ENCODE measurements at places on chromosomes 11 and 22.

DNA sequence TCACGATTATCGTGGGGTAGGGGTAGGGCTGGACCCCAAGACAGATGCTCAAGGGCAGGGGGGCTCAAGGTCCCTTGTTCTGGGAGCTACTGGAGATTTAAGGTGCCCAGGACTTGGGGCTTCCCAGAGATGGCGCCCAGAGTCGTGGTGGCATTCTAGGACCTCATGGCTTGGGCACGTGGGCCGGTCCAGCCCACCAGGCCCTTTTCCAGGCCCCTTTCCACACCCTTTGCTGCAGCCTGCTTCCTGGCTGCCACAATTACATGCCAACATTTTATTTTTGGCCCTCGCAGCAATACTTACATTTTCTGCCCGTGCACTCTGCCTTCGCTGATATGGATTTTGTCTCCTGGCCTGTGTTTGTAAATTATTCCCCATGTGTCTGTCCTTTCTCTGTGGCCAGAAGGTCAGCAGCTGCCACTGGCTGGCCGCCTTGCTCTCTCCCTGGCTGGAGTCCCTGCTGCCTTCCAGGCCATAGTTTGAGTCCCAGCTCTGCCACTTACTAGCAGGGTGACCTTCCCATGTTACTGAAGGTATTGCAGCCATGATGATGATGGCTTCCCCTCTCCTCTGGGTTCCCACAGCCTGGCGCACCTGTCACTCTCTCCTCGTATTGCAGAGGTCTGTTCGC lies 11.2 kb downstream of the MB start:
- no peak for DNase-seq

GRCh38 chr11:134452026-134452837 lies 40.2 kb upstream of the B3GAT1 start:
- no peak for DNase-seq

DNA sequence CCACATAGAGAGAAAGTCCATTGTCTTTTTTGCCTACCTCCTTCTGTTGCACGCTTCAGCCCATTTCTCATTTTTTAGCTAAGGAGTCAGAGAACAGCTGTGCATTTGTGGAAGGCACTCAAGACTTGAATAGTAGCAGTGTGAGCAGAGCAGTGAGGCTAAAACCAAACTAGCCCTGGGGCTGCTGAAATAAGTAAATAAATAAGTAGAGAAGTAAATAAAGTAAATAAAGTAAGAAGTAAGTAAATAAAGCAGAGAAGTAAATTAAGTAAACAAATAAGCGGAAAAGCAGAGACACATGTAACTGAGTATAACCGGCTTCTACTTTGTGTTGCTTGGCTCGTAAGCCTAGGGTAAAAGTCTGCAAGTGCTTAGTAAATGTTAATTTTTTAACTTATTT lies 2.4 kb upstream of the OR52L1 start:
- no peak for DNase-seq

- no peak for DNase-seq
These were observed 3.4 kb downstream of the RNF141 start for GRCh38 chr11:10537600-10537999.

DNA sequence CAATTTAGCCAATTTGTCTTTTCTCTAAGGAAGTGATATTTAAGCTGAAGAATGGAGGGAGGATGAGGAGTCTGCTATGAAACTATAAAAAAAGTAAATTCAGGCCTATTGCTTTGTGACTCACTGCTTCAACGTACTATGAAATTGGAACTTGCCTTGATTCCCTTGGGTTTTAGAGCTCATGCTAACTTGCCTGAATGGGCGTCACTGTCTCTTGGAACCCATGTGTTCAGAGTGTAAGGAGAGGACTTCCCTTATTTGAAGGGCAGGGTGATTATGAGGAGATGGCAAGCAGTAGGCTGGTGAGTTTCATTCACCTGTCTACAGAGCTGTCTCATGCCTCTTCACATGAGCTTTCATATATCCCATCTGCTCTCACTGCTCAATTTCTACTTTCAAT lies 28.7 kb upstream of the WT1 start:
- no peak for DNase-seq

DNA sequence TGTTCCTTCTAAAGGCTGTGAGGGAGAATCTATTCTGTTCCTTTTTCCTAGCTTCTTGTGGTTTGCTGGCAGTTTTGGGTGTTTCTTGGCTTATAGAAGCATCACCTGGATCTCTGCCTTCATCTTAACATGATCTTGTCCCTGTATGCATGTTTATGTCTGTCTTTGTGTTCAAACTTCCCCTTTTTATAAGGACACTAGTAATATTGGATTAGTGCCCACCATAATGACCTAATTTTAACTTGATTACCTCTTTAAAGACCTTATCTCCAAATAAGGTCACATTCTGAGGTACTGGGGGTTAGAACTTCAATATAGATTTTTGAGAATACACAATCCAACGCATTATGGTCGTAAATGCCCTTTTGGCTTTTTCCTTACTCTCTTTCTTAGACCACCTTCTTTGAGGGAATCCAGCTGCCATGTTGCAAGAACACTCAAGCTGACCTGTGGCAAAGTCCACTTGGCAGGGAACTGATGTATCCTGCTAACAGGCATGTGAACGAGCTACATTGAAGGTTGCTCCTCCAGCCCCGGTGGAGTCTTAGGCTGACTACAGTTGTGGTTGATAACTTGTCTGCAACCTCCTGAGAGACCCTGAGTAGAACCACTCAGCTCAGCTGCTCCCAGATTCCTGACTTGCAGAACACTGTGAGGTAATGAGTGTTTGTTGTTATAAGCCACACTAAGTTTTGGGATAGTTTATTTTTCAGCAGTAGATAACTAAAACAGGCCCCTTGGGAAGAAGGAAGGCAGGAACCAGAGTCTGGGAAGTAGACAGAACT lies 127.1 kb upstream of the OR9Q1 start:
- DNase-seq = no peak

DNA sequence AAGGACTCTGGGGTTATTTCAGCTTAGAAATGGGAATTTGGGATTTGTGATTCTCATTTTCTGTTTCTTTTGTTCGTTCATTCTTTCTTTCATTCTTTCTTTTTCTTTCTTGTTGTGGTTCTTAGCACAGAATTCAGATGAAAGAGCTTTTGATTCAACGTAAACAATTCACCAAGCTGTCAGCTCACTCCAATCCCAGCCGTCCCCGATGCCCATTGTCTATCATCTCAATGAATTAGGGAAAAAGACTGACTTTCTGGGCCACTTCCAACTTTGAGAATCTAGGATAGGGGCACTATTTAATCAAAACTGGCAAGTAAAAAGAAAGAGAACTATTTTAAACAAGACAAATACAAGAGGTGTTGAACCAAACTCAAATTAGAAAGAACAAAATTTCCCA lies 25.1 kb upstream of the TMA7B start:
- DNase-seq = no peak

- no peak for DNase-seq
These were observed 13.1 kb upstream of the RPL3 start for GRCh38 chr22:39332441-39333064.

GRCh38 chr11:114368918-114369680 lies 31.2 kb downstream of the C11orf71 start:
- no peak for DNase-seq

- no peak for DNase-seq
These were observed 18.8 kb downstream of the RTN4RL2 start for GRCh38 chr11:57479021-57479663.

DNA sequence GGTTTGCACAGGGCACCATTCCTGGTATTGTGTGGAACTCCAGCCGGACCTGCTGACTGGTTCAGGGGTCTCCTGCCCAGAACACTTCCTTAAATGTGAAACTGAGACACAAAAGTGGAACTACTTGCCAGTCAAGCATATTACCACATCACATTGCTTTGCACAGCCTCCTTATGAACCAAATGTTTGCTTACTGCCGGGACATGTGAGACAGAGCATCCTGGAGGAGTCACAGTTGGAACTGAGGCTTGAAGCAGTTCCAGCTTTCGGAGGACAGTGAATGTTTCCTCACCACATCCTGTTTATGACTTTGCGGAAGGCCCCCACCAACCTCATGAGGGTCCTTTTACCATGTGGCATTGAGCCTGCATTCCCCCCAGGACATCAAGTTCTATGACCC lies 105.8 kb upstream of the ARHGAP42 start:
- no peak for DNase-seq

DNA sequence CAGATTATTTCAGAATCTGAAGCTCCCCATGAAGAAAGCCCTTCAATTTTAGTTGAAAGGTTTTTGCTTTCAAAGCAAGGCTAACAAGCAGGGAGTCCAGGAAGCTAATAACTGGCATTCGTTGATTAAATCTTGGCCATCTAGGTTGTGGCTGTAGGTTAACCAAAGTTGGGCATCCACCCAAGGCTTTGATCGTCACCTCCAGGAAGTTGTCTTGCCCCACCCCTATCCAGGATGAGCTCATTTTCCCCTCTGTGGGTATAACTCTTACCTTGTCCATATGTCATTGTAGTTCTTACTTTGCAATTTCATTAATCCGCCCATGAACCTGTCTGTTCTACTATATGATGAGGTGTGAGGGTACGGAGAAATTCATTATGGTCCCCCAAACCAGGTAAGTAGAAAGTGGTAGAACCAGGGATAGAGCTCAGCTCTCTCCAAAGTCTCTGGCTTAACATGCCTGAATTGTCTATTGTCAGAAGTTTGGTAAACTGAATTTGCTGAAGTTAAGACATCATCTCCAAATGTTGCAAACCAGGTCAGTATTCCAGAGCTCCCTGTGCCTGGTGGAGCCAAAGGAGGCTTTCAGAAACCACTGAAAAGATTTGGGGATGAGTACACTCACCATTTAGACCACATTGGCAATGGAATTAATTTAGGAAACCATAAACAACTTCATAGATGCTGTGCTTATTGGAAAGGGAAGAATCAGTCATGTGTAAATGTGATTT lies 97.1 kb downstream of the CD44 start:
- DNase-seq = peak; percentile 48

GRCh38 chr11:73216465-73216864 lies 1.6 kb upstream of the P2RY2 start:
- DNase-seq = no peak

DNA sequence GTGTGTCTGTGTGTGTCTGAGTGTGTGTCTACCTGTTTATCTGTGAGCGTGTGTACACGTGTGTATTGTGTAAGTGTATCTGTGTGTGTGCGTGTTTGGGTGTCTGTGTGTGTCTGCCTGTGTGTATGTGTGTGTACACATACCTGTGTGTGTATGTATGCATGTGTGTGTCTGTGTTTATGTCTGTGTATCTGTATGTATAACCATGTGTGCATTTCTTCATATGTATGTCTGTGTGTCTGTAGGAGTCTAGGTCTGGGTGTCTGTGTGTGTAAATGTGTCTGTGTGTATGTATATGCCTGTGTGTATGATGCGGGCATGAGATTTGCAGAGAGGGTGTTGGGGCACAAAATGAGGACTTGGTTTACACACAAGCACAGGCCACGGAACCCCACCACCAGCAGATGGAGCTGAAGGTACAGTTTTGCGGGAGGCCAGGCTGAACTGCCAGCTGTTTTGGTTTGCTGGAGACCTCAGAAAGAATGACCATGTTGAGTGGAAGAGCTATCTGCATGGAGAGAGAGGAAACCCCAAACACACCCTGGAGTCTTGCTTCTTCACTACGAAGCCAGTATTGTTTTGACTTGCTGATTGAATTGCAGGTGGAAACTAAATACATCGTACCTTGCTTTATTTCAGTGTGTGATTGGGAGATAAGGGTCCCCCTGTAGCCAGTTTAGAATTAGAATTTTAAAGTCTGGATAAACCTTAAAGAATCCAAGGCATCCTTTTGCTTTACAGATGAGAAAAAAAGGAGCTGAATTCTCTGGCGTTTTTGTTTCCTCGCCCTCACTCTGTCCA lies 497.2 kb downstream of the NTM start:
- no peak for DNase-seq

DNA sequence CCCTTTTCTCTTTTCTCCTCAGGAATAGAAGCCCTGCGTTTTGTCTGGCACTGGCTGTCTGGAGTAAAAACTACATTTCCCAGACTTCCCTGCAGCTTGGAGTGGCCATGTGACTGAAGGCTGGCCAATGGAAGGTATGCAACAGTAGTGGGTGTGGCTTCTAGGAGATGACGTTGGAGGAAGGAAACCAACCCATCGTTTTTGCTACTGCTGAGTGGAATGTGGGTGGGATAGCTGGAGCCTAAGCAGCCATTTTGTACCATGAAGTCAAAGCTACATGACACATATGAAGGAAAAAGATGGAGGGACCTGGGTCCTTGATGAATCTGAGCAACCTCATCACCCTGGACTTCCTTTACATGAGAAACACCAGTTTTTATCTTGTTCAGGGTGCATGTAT lies 19.6 kb downstream of the FGF3 start:
- DNase-seq = no peak

- DNase-seq = no peak
These were observed 403.7 kb upstream of the SYN3 start for GRCh38 chr22:33461698-33462434.

DNA sequence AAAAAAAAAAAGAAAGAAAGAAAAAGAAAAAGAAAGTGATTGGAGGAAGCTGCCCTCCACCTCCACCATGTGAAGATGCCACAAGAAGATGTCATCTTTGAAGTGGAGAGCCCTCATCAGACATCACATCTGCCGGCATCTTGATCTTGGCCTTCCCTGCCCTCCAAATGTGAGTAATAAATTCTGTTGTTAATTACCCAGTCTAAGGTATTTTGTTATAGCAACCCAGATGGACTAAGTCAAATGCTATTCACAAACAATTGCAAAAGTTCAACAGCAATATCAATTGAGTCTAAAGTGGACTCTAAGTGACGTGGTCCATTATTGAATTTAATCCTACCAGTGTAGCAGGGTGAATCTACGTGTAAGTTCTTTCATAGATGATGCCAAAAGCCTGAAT lies 55.9 kb upstream of the NUP160 start:
- no peak for DNase-seq

DNA sequence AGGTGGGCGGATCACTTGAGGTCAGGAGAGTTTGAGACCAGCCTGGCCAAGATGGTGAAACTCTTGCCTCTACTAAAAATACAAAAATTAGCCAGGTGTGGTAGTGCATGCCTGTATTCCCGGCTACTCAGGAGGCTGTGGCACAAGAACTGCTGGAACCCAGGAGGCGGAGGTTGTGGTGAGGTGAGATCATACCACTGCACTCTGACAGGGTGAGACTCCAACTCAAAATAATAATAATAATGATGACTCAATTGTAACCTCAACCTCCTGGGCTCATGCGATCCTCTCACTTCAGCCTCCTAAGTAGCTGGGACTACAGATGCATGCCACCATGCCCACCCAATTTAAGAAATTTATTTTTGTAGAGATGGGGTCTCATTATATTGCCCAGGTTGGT lies 15.6 kb upstream of the CHRNA10 start:
- DNase-seq = no peak

- no peak for DNase-seq
These were observed 57.8 kb downstream of the SBF1 start for GRCh38 chr22:50416996-50417395.

- DNase-seq = no peak
These were observed 35.2 kb upstream of the PRODH start for GRCh38 chr22:18971321-18971751.

DNA sequence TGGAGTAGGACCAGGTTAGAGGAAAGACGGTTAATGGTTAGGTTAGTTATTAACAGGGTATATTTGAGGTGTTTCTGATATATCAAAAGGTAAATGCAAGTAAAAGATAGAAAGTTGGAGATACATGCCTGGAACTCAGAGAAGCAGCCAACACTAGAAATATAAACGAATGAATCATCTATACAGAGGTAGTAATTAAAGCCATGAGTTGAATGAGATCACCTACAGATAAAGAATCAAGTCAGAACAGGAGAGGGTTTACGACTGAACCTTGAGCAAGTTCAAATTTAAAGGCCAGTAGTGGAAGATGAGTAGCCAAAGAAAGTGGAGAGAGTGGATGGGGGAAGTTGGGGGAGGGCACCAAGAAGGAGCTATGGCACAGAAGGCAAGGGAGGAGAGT lies 73.9 kb downstream of the SPON1 start:
- DNase-seq = no peak

Measured in T follicular helper cell (primary cell).